NCI-H2227 treated with DMSO at 0.1 percent for 48 hours (cell line): ENCODE measurements at places on chromosomes 6 and 20.
A peak's percentile ranks its signal among the peaks of the same experiment; 100 is the strongest.

- peak; percentile 58 for DNase-seq
Observed at GRCh38 chr6:64256483-64256882, 620.9 kb downstream of the PHF3 start.

DNA sequence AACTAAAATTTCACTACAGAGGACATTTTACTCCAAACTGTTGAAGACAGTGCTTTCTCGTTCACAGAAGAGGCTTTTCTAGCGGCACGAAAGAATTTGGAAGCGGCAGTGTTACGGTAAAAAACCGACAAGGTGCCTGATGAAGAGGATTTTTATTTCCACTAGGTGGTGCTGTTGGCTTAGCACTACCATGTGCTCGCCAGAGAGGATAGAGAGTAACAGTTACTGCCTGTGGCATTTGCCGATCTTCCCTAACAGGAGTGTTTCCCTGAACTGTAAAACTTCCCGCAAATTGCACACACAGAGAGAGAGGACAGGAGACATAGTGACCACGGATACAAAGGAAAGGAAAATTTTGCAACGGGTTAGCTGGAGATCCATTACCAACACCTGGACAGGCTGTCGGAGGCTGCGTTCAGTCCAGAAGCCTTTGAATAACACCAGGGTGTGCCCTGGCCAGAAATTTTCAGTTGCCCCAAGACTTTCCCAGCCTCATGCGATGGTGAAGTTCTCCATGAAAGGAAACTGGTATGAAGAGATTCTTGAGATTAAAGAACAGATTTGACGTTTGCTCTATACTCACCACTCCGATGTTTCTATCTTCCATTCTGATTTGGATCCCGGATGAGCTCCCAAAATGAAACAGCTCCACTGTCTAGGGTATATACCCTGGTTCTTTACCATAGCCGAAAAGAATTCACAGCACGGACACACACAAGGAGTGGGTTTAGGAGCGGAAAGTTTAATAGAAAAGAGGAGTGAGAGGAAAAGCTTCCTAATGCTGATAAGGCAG lies 48.1 kb downstream of the HLA-DPB1 start:
- no peak for DNase-seq

DNA sequence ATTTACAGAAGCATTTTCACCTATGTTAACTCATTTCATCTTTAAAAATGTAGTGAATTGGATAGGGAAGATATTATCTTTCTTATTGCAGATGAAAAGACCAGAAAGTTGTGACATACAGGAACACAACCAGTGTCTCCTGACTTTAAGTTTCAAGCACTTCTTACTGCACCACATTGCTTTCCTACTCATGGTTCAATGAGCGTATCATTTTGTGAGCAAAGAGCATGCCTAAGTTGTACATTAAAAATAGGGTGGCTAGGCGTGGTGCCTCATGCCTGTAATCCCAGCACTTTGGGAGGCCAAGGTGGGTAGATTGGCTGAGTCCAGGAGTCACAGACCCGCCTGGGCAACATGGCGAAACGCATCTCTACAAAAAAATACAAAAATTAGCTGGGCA lies 21.2 kb upstream of the RNGTT start:
- DNase-seq: no peak

- no peak for DNase-seq
Observed at GRCh38 chr20:37343994-37344355, 2.0 kb upstream of the SRC start.

- DNase-seq: no peak
Observed at GRCh38 chr6:56235245-56235644, 12.1 kb downstream of the COL21A1 start.
